GM23338 (cell line): ENCODE measurements at places on chromosomes 7 and 10. TPM values are rescaled to one million over a fixed set of nuclear protein-coding genes. Genes with fewer than 3 reads are reported as not detected.

Gene AKR1E2
- 2.2 and 3.4 TPM in 2 replicates for polyA plus RNA-seq

Gene SPDYE2B
- 1.7 TPM in 1 of 2 replicates, not detected in the other for polyA plus RNA-seq

Gene PON1
- polyA plus RNA-seq, result 1.2 and 2.1 TPM in 2 replicates

Gene NPSR1
- polyA plus RNA-seq, result not detected in 2 replicates

DNA sequence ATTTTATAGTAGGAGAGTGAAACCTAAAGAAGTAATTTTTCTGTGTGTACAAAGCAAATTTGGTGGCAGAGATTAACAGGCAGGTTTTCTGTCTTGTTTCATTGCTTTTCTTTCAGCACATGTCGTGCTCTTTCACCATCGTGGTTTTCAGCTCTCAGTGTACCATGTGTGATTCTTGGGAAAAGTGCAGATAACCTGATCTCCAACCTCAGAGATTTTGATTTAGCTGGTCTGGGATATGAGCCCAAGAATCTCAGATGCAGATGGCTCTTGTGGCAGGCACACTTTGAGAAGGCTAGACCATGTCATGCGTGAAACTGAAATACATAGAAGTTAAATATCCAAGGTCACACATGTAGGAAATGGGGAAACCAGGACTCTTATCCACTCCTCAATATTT is 317.4 kb downstream of the EXOC4 start:
- no peak for DNase-seq

GRCh38 chr10:3124412-3125175 is 48.0 kb downstream of the PITRM1 start:
- DNase-seq, result no peak

DNA sequence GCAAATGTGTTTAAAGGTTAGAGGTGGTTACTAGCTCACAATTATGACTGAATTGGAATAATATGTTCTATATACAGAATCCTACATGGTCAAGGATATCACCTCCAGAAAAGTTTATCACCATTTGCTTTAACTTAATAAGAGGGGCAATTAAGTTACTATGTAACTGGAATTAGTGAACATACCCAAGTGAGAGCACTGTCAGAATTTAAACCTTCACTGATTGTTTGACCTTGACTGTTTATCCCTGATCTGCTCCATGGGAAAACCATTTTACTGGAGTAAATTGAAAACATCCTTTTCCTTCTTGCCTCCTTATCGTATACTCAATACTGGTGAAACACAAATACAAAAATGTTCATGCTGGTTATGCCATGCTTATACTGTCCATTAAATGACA is 107.4 kb downstream of the SEMA3D start:
- DNase-seq, result no peak

Gene DNAJB9
- 7.3 and 8.4 TPM in 2 replicates for polyA plus RNA-seq

GRCh38 chr7:29314148-29314547 is 119.6 kb downstream of the CHN2 start:
- no peak for DNase-seq

GRCh38 chr7:7923818-7924217 is 44.8 kb upstream of the GLCCI1 start:
- no peak for DNase-seq

Gene SKIDA1
- polyA plus RNA-seq, result 0.94 and 1.5 TPM in 2 replicates

DNA sequence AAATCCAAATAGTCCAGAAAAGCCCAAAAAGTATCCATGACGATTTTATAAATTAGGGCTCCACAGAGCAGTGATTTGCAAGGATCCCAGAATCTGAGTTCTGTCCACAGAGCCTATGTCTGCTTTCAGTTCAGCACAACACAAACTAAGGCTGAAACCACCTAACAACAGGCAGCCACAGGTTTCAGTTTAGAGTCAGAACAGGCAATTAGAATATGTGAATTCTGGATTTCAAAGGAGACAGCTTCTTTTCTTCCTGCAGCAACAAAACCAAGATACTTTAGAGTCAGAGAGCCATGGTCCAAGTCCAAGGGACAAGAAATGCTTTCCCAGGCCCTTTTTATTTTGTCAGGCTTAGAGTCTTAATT is 23.6 kb downstream of the IFIT3 start:
- no peak for DNase-seq

DNA sequence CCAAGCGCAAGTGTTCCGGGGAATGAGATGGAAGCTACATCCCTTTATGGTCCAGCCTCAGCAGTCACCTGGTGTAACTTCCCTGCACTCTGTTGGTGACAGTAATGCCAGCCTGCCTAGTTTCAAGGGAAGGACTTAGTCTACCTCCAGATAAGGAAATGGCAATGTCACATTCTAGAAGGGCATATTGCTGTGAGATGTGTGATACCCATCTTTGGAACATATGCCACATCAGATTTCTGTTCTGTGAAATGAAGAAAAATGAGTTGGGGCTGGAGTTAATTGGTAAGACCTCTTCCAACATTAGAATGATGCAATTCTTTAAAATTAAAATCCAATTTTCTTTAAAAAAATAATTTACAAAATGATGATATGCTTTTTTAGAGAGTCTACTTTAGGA is 212.0 kb downstream of the LRMDA start:
- no peak for DNase-seq

Gene INMT
- polyA plus RNA-seq, result 0.38 and 0.79 TPM in 2 replicates

- DNase-seq, result no peak
Observed at GRCh38 chr10:49189422-49189821, 1.2 kb upstream of the TMEM273 start.

GRCh38 chr10:68095153-68095552 is 14.1 kb upstream of the MYPN start:
- no peak for DNase-seq

DNA sequence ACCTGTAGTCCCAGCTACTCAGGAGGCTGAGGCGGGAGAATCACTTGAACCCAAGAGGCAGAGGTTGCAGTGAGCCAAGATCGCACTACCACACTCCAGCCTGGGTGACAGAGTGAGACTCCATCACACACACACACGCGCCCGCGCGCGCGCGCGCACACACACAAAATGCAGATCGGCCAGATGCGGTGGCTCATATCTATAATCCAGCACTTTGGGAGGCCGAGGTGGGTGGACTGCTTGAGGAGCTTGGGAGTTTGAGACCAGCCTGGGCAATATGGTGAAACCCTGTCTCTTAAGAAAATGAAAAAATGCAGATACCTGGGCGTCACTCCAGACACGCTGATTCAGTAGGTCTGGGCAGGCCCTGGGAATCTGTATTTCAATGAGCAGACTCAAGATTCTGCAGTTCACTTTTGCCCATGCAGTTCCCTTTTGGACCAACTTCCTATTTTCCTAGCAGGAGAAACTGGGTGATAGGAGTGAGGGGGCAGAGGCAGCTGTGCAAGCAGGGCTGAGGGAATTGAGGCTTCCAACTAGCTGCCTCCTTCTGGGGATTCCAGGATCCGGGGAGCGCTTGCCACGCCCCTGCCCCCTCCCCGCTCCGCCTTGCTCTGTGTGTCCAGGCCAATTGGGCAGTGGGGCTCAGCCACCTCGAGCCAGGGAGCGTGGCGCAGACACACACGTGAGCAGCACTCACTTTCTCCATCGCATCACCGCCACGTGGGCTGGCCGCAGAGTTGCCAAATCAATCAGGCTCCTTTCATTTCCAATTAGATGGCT is 173.6 kb downstream of the SH3PXD2A start:
- DNase-seq, result no peak

DNA sequence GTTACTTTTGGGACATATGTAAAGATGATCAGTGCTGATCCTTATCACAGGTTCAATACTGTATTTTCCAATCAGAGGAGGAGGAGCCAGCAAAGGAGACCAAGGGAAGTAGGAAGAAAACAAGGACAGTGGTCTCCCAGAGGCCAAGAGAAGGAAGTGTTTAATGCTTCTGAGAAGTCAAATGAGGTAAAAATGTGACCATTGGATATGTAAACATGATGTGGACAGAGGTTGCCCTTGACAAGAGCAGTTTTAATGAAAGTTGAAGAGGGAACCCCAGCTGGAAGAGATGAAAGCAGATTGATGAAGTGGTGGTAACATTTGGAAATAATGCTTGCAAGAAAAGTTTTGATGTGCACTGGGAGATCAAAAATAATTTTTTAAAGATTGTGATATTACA is 18.8 kb downstream of the CROT start:
- DNase-seq, result no peak

DNA sequence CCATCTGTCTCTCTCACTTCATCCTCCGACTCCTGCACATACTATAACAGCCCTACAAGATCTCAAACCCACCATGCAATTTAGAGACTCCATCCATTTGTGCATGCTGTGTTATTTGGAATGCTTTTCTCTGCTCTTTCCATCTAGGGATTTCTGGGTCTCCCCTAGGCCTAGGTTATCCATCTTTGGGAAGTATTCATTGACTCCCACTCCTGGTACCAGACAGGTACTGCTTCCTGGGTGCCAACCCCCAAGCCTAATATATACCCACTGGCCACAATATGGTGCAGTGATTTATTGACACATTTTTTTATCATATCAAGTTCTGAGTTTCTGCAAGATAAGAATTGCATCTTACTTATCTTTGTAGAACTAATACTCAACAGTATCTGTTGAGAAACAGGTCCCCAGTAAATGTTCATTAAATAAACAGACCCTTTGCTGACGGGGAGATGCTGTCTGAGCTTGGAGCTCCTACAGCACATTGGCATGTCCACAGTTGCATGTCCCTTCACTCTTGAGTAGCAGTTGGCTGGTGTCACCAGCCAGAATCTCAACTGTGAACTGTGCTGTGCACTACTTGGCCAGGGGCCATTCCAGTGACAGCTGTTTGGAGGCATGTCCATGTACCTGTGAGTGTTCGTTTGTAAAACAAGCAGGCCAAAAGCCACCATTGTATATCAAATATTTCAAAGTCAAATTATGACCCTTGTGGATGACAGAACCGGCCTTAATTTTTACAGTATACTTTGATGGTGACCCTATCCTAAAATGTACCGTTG is 223.3 kb upstream of the NFE2L3 start:
- DNase-seq, result no peak

GRCh38 chr7:14414274-14414986 is 425.0 kb upstream of the ETV1 start:
- no peak for DNase-seq

Gene DPCD
- 36.3 and 38.1 TPM in 2 replicates for polyA plus RNA-seq

GRCh38 chr7:84633-85020 is 107.7 kb upstream of the FAM20C start:
- no peak for DNase-seq

Gene MGMT
- polyA plus RNA-seq, result 19.2 and 21.9 TPM in 2 replicates

DNA sequence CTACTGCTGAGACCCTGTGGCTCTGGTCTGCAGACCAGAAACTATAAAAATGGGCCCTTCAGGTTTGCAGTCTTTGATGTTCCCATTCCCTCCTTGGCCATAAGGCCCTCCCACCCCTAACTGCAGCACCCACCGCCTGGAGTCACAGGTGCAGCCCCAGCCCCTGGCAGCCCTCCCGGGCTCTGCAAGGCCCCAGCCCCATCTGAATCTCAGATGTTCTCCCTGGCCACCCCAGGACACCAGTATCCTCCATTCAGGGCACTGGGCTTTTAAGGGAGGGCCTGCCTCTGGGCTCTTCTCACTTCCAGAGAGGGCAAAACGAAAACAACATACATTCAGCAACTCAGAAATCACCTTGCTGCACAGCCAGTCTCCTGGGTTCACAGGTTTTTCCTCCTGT is 107.7 kb upstream of the RET start:
- no peak for DNase-seq

Gene LLCFC1
- polyA plus RNA-seq, result not detected in 2 replicates

Gene LIPM
- not detected in 2 replicates for polyA plus RNA-seq

Gene SEMA3C
- 0.40 and 1.0 TPM in 2 replicates for polyA plus RNA-seq

DNA sequence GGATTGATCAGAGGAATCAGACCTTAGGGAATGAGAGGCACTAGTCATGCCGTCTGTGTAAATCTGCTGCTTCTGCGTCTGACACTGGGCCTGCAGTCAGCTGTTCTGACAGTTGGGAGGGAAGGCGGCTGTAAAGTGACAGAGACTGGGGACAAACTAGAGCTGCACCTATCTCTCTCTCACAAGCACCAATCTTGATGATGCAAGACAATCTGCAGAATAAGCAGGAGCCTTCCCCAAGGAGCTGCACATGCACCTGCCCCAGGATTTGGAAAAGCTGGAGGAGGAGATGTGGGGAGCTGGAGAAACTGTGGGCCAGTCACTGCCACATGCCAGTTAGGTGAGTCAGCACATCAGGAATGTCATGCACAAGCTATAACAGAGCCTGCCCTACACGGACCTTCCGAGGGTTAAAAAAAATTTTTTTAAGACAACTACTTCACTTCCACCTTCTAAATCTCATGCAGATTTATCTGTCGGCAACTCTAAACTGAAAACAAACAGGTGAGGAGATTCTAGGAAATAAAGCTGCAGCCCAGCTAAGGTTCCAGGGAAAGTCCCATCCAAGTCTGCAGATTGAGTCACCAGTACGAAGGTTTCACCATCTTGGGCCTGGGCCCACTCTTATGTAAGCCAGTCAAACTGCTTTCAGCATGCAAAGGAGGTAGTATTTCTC is 39.2 kb downstream of the ENO4 start:
- peak; percentile 63 for DNase-seq

DNA sequence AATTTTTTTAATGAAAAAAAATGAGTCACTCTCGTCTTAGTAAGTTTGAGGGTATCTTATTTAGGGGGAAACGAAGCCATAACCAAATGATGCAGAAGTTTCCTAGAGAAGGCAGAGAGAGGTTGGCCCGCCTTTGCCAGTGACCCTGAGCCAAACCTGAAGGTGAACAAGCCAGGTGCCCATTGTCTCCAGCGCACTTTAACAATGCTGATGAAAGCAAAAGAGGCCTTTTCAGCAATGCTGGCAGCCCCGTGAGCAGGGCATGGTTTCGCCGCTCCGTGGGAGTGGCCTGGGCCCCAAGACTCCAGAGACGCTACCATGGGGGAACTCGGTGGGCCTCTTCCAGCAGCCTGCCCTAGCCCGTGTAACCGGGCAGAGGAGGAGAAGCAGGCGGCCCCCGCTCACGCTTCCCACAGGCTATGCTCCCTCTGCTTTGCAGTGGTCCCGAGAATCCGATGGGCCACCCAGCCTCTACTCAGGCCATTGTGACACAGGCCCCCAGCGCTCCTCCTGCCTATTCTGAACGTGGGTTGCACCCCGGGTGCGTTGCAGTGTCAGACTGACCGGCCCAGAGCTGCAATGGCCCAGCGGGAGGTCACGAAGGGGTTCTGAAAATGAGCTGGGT is 14.0 kb upstream of the UNCX start:
- DNase-seq, result no peak

Gene VAX1
- polyA plus RNA-seq, result not detected in 2 replicates
